ENCODE measurements at places on chromosomes 1 and 21.

DNA sequence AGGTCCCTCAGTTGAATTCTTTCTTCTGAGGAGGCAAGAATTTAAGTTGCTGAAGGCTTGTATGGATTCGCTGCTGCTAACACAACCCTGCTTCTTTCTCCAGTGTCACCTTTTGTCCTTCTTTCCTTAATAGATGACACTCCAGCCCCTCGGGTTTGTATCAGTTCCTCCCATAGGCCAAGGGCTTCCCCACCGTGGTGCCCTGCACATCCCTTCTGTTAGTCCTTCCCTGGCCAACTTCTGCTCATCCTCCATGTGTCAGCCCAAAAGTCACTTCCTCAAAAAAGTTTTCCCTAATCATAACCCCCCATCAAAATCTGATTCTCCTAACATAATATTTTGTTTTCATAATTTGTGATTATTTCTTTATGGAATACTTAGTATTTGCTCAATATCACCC, 190.4 kb downstream of the RHOU start:
- no peaks in the 10 kb centered on the region for H3K36me3 ChIP-seq
- H3K27ac ChIP-seq = no peak overlapping the region
- DNase-seq = no peak
- H3K4me1 ChIP-seq = peaks cover 15% of the 10 kb centered on the region
- no peaks in the 10 kb centered on the region for H3K27me3 ChIP-seq

DNA sequence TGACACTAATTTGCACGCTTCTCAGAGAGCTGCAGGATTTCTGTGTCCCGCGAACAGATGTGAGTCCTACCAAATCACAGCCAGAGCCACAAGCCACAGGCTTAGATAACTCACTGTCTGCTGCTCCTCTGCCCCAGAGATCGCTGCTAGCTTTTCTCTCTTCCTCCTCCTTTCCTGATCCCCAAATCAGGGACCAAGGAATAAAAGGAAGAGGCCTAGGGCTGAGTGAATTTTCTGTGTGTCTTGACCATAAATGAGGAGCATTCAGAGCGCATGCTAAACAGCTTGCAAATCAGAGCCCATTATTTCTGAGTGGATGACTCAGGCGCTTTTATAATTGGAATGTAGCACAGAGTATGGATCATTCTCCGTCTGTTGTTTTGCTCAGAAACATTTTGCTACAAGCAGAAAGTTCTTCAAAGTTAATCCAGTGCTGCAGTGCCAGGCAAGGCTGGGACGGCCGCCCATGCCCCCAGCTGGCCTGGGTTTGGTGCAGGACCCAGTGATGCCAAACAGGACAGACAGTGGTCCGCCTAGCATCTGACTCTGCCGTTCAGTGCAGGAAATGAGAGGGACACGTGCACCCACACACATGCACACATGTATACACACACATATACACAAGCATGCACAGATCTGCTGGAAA, 38.2 kb downstream of the KCNAB2 start:
- no peaks in the 10 kb centered on the region for H3K4me1 ChIP-seq
- H3K36me3 ChIP-seq = peaks cover 90% of the 10 kb centered on the region
- no peak for DNase-seq
- H3K4me3 ChIP-seq = no peak overlapping the region
- H3K27ac ChIP-seq = peak overlapping the region; percentile 47

GRCh38 chr1:19616489-19616888, 27.6 kb upstream of the NBL1 start:
- DNase-seq = no peak
- H3K4me3 ChIP-seq = no peak overlapping the region
- peaks cover 37% of the 10 kb centered on the region for H3K4me1 ChIP-seq
- H3K27ac ChIP-seq = no peak overlapping the region
- H3K27me3 ChIP-seq = no peaks in the 10 kb centered on the region

- H3K27ac ChIP-seq = no peak overlapping the region
- H3K27me3 ChIP-seq = no peaks in the 10 kb centered on the region
- no peak for DNase-seq
- H3K36me3 ChIP-seq = no peaks in the 10 kb centered on the region
Observed at GRCh38 chr1:8886589-8886988, 8.1 kb upstream of the ENO1 start.

- no peak overlapping the region for H3K4me3 ChIP-seq
- H3K4me1 ChIP-seq = peaks cover 56% of the 10 kb centered on the region
- DNase-seq = no peak
- no peak overlapping the region for H3K27ac ChIP-seq
- peaks cover 2% of the 10 kb centered on the region for H3K36me3 ChIP-seq
- no peaks in the 10 kb centered on the region for H3K27me3 ChIP-seq
Observed at GRCh38 chr1:91545506-91546300, 45.1 kb downstream of the CDC7 start.

DNA sequence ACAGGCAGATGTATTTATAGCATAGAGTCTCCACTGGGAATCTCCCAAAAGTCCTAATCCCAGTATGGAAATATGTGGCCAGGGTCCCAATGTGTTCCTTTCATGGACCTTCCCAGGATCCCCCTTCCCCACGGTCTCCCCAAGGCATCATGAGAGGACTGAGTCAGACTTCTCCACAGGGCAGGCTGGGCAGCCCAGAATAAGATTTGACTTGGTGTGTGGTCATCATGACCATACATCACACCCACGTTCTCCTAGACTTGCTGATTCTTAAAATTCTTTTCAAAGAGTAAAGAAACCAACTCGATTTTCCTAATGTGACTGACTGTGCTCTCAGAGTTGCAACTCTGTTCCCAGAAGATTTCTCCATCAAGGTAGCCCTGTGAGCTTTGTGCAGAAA, 93.9 kb upstream of the CD34 start:
- no peak overlapping the region for H3K27ac ChIP-seq
- H3K36me3 ChIP-seq = no peaks in the 10 kb centered on the region
- no peaks in the 10 kb centered on the region for H3K27me3 ChIP-seq
- no peak for DNase-seq
- H3K4me1 ChIP-seq = no peaks in the 10 kb centered on the region
- H3K4me3 ChIP-seq = no peak overlapping the region
